ENCODE measurements at places on chromosomes 2 and 18.
A peak's percentile ranks its signal among the peaks of the same experiment; 100 is the strongest.

GRCh38 chr2:239889641-239890121 is 135.5 kb downstream of the NDUFA10 start:
- no peak for DNase-seq

DNA sequence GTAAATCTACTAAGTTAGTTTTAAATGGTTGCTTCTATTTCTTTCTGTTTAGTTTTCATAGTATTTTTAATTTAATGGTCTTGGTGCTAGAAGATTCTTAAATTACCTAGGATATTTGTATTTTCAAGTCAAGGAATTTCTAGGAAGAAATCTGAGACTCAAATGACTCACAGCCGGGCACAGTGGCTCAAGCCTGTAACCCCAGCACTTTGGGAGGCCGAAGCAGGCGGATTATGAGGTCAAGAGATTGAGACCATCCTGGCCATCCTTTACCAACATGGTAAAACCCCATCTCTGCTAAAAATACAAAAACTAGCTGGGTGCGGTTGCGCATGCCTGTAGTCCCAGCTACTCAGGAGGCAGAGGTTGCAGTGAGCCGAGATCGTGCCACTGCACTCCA is 95.5 kb downstream of the C2orf74 start:
- DNase-seq: no peak

GRCh38 chr2:159715451-159715850 is 3.1 kb downstream of the MARCHF7 start:
- no peak for DNase-seq

- no peak for DNase-seq
Measured at GRCh38 chr2:201707753-201708152, 9.3 kb upstream of the MPP4 start.

DNA sequence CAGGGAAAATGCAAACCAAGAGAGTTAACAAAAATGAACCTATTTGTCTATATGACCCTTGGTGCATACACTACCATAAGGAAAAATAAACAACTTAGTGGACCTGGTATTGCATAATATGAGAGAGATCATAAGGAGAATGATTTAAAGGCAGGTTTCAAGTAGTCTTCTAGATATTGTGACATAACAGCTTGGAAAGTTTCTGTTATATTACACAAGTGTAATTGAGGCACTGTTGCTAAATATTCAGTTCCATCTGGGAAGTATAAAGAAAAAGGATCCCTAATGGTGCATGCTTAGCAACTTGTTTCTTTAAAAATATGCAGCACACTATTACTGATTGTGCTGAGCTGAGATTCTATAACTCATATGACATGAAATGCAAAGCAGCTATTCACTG is 252.2 kb upstream of the SPHKAP start:
- no peak for DNase-seq

- peak; percentile 63 for DNase-seq
Measured at GRCh38 chr18:32735781-32736180, 37.0 kb downstream of the KLHL14 start.

DNA sequence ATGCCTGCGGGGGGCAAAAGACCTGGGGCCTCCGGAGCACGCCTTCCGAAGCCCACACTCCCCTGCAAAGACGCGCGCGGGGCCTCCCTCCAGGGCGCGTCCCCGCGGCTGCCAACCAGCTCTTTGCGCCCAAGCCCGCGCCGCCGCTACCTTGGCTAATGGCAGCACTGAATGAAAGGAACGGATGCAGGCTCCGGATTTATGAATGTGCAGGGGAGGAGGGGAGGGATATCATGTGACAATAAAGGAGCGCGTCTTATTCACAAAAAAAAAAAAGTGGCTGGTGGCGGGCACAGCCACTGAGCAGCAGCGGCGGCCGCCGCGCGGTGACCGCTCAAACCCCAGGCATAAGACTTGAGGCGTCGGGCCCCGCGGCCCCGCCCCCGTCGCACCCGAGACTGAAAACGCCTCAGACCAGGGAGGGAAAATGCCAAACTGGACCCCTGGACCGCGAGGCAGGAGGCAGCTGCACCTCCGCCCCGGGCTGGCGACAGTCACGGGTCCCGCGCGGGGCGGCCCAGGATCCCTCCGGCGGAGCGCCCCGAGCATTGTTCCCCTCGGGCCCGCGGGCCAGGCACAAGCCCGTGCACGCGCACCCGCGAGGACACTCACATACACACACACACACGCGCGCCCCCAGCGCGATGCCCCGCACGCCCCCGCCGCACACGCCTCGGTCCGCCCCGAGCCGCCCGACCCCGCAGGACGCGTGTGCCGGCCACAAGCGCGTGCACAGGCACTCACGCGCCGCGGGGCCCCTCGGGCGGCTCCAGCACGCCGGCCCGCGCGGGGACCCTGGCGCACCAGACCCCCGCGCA is 1.6 kb downstream of the SPRED2 start:
- peak; percentile 23 for DNase-seq

DNA sequence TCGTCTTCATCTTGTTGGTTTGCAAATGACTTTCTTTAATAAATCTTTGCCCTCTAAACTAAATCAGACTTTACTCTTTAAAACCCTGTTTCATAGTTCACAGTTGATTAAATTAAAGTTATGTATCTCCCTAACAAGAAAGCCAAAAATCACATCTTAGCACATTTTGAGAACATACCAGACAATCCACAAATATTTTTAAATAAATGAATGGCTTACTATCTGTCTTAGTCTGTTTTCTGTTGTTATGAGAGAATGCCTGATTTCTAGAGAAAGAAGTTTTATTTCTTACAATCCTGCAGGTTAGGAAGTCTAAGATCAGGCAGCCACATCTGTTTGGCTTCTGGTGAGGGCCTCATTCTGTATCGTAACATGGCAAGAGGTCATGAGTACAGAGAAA is 1090.2 kb upstream of the PIK3C3 start:
- DNase-seq: no peak

GRCh38 chr18:24810561-24811305 is 350.3 kb downstream of the HRH4 start:
- DNase-seq: no peak

DNA sequence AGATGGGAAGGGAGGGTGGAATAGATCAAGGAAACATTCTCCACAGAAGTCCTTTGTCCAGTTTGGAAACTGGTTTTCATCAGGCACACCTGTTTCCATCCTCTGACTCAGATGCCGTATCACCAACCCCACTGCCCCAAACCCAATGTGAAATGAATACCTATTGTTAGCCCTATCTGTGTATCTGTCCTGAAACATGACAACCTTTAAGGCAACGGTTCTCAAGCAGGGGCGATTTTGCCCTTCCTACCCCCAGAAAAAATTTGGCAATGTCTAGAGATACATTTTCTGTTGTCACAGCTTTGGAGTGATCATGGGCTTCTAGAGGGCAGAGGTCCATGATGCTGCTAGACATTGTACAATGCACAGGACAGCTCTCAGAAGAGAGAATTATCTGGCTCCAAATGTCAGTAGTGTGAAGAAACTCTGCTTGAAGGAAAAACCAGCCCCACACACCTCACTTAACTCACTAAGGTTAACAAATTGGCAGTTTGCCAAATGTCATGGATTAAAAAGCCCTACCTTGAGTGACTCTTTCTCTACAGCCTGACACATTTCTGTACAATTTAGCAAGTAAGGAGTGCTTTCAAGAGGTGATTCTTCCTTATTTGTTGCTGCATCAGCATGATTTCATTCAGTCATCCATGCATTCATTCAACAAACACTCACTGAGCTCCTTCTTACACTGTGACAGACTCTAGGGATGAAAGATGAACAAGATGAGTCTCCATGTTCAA is 3.4 kb downstream of the SCTR start:
- no peak for DNase-seq

- no peak for DNase-seq
Measured at GRCh38 chr18:9001209-9001608, 101.3 kb upstream of the NDUFV2 start.

- DNase-seq: no peak
Measured at GRCh38 chr2:54456612-54457322, 640 bp downstream of the SPTBN1 start.

GRCh38 chr2:40343902-40344301 is 108.0 kb downstream of the SLC8A1 start:
- DNase-seq: peak; percentile 59

DNA sequence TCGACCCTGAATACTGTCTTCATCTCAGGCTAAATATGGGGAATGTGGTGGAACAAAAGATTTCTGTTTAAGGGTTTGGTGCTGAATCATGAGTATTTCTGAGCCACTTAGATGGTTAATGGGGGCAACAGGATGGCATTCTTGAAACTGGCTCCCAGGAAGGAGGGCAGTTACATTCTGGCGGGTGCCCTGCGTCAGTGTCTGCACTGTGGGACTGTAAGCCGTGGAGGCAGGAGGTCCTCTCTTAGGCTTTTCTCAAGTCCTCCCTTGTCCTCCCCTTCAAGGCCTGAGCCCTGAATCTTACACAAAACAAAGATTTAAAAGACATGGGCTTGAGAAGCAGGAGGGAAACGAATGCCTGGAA is 45.7 kb downstream of the PSD4 start:
- no peak for DNase-seq

- DNase-seq: no peak
Measured at GRCh38 chr2:65511306-65511705, 78.9 kb upstream of the SPRED2 start.

Measured in kidney glomerular epithelial cell (primary cell).